ENCODE measurements at places on chromosomes 6 and 20. TPM values are rescaled to one million over a fixed set of nuclear protein-coding genes. Genes with fewer than 3 reads are reported as not detected.

Gene LYRM4
- 51.6 TPM for total RNA-seq

Gene STX11
- 17.2 TPM for total RNA-seq

DNA sequence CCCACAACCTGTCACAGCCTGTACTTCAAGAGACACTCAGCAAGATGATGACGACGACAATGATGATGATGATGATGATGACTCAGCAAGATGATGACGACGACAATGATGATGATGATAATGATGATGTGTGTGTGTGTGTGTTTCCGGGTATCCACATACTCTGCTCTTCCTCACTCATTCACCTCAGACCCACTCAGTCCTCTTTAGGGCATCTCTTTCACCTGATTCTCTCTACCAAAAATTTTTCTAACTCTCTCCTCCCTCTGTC, 1.2 kb upstream of the EIF6 start:
- DNase-seq, result no peak

DNA sequence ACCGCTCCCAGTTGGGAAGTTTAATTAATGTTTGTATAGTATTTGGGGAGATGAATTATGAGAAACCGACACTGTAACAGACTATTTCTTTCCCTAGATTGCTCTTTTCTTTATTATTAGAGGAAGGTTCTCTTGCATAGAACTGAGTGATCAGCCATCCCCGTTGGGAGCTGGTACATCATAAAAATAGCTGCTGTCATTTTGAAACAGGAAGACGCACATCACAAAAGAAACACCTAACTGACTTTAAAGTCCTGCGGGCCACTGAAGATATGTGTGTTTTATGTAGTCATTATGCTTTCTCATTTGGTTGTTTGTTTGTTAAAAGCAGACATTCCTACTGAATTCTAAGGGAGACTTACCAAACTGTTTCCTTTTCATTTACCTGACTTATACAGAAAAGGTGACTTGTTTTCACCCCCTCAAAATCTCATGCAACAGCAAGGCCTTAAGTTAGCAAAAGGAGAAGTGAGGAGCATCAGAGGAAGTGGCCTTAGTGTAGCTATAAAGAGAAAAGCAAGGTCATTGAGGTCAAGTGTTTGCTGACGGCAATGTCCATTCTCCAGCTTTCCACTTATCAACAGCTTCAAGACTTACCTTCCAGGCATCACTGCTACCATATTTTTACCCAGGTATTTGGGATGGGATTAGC, 91.0 kb downstream of the PKHD1 start:
- no peak for DNase-seq

GRCh38 chr6:78995946-78996345, 82.1 kb downstream of the PHIP start:
- no peak for DNase-seq

GRCh38 chr6:8526624-8527023, 91.3 kb upstream of the SLC35B3 start:
- no peak for DNase-seq

- DNase-seq, result no peak
These were observed 618.9 kb upstream of the GJE1 start for GRCh38 chr6:141513830-141514229.
